ENCODE measurements at places on chromosomes 2 and 18. TPM values are rescaled to one million over a fixed set of nuclear protein-coding genes. Genes with fewer than 3 reads are reported as not detected.

ERFE gene
- 0.50 TPM for total RNA-seq

CAPN14 gene
- 0.31 TPM for total RNA-seq

CNNM3 gene
- 33.1 TPM for total RNA-seq

CMPK2 gene
- 0.81 TPM for total RNA-seq

GAREM2 gene
- 11.5 TPM for total RNA-seq

APLF gene
- total RNA-seq, result 10.2 TPM

PPP1R1C gene
- total RNA-seq, result 1.2 TPM

TEKT4 gene
- total RNA-seq, result not detected

RPRM gene
- 34.7 TPM for total RNA-seq

MEP1B gene
- not detected for total RNA-seq

HES6 gene
- 17.8 TPM for total RNA-seq

C2orf72 gene
- 3.9 TPM for total RNA-seq

CNTNAP5 gene
- 8.2 TPM for total RNA-seq

DNER gene
- total RNA-seq, result not detected

CFC1 gene
- total RNA-seq, result 6.4 TPM

NR4A2 gene
- 1.4 TPM for total RNA-seq

XIRP2 gene
- total RNA-seq, result 0.14 TPM

ANKRD30B gene
- not detected for total RNA-seq

CYP27A1 gene
- total RNA-seq, result 54.9 TPM

DAPL1 gene
- total RNA-seq, result not detected

MROH2A gene
- not detected for total RNA-seq

MRO gene
- 1.3 TPM for total RNA-seq

TFCP2L1 gene
- total RNA-seq, result 4.3 TPM

STRADB gene
- total RNA-seq, result 41.0 TPM

RESP18 gene
- total RNA-seq, result not detected

MAP2 gene
- total RNA-seq, result 1.8 TPM

ALPI gene
- total RNA-seq, result not detected

IL1B gene
- not detected for total RNA-seq

ASB18 gene
- not detected for total RNA-seq

RPS27A gene
- total RNA-seq, result 1,254 TPM

ADGRF3 gene
- 0.27 TPM for total RNA-seq

NAPG gene
- total RNA-seq, result 42.9 TPM

MYCN gene
- total RNA-seq, result 36.2 TPM

RIT2 gene
- total RNA-seq, result 0.81 TPM

ANKRD29 gene
- 0.44 TPM for total RNA-seq

CRACDL gene
- total RNA-seq, result 0.86 TPM

NBAS gene
- total RNA-seq, result 63.8 TPM

TNFAIP6 gene
- not detected for total RNA-seq

DPYSL5 gene
- total RNA-seq, result 3.5 TPM

SCN9A gene
- total RNA-seq, result not detected

LBX2 gene
- total RNA-seq, result 2.1 TPM

Measured in endodermal cell (in vitro differentiated cells).